CD8-positive, alpha-beta memory T cell (primary cell): ENCODE measurements at places on chromosomes 7 and 10.

DNA sequence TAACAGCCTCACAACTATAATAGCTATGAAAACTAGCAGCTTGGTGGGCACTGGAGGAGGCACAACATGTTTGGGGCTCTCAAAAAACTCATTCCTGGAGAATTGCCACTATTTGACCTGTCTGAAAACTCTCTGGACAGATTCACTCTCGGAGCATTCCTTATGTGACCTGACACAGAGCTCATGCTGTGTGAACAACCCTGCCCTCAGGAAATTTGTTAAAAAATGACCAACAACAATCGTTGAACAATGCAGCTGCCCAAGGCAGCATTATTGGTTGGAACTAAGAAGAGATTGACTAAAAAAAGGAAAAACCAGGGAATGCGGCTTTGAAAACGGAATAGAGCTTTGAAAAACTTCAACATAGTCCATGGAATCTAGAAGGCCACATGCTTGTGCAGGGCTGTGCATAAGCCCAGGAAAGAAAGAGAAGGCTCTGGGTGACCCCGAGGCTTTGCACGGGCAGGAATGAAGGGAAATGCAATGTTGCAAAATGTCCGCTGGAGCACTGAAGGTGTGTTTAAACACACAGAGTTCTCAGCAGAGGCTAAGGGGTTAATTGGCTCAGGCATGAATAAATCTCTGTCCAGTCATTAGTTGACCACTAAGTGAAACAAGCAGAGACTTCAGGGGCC is 52.8 kb downstream of the NAMPT start:
- DNase-seq = no peak

- no peak for DNase-seq
These were observed 352.6 kb downstream of the GPR37 start for GRCh38 chr7:124413029-124413428.

GRCh38 chr7:19442016-19442785 is 266.6 kb downstream of the POLR1F start:
- DNase-seq = no peak

- DNase-seq = no peak
These were observed 846.5 kb downstream of the TYW1 start for GRCh38 chr7:67843001-67843565.

DNA sequence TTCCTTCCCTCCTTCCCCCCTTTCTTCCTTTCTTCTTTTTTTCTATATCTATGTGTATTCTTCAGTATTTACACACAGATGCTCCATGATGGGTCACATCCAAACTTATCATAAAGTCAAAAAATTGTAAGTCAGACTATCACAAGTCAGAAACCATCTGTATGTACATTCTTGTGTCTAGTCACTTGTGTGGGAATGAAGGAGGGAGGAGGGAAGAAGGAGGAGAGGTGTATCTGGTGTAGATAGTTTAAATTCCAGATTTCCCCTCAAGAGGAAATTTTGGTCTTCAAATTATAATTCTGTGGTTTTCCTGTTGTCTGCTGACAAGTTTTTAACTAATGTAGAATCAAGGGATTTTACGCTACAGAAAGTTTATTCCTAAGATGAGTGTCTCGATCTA is 287.2 kb downstream of the ETV1 start:
- no peak for DNase-seq

DNA sequence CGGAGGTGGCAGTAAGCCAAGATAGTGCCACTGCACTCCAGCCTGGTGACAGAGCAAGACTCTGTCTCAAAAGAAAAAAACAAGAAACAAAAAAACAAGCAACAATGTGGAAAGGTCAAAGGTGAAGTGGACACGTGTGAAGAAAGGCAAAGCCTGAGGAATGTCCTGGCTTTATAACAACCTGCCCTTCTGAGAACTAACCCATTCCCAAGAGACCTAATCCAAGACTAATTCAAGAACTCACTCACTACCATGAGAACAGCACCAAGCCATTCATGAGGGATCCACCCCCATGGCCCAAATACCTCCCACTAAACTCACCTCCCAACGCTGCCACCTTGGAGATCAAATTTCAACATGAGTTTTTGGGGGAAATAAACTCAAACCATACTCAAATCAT is 47.5 kb upstream of the KIF5B start:
- DNase-seq = no peak

- DNase-seq = no peak
These were observed 1.5 kb upstream of the JAZF1 start for GRCh38 chr7:28182071-28182471.

DNA sequence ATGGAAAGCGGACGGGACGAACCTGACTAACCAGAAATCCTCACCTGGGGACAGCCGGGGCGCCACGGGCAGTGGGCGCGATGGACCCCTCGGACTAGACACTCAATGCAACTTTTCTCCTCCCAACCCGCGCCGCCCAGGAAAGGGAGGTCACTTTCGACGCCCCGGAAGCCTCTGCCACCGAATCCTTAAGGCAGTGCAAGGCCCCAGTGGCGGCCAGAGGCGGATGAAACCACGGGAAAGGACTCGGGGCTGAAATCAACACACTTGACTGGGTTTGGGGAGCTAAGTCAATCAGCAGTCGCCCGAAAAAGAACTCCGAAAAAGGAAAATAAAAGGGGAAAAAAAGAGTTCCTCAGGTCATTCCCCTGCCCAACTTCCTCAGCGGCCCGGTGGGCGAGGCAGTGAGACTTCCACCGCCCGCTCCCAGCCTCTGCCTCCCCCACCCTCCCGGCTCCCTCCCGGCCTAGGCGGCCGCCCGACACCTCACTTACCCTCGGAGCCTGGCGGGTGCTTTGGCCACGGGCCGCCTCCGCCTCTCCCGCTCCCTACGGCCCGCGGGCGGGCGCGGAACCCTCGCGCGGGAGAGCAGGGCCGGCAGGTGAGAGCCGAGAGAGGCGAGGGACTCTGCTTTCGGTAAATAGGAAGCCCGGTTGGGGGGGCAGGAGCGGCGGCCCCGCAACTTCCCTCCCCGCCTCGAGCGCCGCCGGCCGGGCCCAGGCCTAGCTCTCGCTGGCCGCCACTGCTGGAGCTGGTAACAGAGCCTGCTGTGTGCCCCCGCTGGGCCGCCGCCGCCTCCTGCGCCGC is 518 bp downstream of the WAPL start:
- peak; percentile 51 for DNase-seq

DNA sequence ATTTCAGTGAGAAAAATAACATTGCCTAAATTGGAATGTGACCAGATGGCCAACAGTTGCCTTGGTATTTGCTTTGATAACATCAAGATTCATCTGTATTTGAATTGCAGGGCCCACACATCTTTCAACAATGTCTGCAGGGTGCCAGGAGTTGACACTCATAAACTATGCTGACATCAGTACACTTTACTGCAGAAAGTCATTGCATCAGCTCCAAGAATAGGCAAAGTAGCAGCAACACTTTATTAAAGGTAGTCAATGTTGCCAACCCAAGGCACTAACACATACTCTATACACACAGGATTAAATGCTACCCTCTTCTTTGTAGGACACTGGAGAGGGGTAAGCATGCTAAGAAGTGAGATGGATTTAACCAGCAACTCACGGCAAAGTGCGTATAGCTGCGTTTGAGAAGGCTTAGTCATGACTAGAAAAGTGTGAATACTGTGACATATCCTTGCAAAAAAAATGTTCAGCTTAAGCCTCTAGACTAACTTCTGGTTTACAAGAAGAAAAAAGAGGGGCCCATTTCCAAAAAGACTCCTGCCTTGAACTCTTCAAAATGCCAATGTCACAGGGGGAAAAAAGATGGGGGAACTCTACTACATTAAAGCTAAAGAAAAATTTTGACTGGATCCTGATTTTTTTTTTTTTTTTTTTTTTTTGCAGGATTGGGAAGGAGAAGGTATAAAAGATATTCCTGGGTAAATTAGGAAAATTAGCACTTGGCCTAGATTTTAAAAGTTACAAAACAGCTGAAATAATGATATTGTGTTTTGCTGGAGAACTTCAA is 2.2 kb downstream of the BBIP1 start:
- DNase-seq = no peak

DNA sequence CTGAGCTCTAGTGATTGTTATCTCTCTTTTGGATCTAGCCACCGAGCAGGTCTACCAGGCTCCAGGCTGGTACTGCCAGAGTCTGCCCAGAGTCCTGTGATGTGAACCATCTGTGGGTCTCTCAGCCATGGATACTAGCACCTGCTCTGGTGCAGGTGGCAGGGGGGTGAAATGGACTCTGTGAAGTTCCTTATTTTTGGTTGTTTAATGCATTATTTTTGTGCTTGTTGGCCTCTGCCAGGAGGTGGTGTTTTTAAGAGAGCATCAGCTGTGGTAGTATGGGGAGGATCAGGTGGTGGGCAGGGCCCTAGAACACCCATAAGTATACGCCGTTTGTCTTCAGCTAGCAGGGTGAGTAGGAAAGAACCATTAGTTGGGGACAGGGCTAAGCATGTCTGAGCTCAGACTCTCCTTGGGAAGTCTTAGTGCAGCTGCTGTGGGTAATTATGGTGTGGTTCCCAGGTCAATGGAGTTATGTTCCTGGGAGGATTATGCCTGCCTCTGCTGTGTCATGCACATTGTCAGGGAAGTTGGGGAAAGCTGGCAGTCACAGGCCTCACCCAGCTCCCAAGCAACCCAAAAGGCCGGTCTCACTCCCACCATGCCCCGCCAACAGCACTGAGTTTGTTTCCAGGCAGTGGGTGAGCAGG is 81.8 kb downstream of the NPSR1 start:
- no peak for DNase-seq
